Eye (tissue), 1 donor: ENCODE measurements at places on chromosomes 7 and 10.

- no peak for DNase-seq
These were observed 8.8 kb upstream of the GET4 start for GRCh38 chr7:867406-868188.

- no peak for DNase-seq
These were observed 73.4 kb downstream of the MYOF start for GRCh38 chr10:93408783-93409182.

DNA sequence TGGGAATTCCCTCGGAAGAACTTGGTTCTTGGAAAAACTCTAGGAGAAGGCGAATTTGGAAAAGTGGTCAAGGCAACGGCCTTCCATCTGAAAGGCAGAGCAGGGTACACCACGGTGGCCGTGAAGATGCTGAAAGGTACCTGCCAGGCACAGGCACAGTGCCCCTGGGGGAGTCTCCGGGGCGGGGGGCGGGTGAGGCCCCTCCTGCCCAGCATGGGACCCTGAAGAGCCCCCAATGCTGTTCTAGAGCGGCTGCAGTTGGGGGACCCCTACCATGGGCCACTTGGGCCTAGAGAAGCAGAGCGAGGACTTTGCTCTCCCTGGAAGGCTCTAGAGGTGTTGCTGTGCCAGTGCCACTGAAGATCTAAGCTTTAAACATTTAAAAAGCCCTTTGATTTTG, 21.6 kb upstream of the CSGALNACT2 start:
- no peak for DNase-seq

DNA sequence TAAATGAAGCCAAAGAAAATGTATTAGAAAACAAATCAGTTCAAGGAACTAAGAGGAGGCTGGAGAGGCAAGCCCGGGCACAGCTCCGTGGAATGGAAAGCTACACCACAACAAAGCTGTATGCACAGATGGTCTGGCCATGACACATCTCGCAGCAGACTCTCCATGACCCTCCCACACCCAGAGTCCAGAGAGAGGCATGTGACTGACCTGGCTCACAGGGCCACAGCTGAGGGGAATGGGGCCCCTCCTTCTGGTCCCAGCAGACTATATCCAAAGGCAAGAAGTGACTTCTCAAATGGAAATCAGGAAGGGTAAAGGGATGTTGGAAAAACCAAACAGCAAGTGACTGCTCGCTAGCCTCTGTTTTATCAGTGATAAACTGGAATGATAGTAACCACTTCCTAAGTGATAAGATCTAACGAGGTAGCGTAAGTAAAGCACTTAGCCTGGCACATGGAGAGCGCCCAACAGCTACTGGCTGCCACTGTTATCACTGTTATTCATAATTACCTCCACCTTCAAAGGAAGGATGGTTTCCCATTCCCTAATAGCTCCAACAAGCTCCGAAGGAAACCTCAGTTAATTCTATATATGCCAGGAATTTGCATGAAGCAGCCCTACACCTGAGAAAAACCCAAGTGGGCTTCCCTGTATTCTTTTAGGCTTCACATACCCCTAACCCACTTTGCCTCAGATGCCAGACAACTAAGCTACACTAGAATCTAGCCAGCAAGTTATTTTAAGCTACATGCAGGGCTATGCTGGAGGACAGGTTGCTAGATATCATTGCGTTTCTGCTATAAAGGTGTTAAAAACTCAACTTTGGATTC, 8.4 kb downstream of the OSBPL3 start:
- DNase-seq: no peak

DNA sequence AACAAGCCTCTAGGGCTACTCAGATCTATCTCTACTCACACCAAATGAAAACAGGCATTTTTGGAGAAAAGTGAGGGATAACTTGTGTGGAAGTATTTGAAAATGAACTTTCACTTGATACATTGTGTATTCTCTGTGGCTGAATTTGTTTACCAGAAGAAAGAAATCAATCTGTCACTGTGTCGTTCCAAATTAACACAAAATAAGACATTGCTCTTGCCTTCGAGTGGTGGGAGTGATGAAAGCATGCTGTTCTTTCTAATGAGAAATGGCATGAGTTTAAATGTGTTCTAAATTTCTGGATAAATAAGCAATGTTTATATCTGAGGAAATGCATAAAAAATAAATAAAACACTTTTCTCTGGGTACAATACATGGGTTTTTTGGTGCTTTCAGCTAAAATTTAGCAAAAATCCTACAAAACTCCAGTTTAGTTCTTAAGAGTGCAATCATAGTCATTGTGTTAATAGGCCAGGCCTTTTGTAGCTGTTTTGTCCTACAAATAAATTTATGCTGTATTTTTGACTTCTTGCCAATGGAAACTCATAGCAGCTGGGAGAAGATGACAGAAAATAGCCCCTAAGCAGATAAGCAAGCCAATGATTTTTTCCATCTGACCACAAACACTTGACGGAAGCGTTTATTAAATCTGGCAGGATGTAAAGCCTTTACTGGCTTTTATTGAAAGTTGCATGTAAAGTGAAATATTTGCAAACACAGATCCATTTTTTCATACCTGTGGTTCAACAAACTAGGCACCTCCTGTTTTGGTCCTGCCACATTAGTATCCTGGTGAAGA, 1064.1 kb upstream of the GHITM start:
- DNase-seq: peak; percentile 56

DNA sequence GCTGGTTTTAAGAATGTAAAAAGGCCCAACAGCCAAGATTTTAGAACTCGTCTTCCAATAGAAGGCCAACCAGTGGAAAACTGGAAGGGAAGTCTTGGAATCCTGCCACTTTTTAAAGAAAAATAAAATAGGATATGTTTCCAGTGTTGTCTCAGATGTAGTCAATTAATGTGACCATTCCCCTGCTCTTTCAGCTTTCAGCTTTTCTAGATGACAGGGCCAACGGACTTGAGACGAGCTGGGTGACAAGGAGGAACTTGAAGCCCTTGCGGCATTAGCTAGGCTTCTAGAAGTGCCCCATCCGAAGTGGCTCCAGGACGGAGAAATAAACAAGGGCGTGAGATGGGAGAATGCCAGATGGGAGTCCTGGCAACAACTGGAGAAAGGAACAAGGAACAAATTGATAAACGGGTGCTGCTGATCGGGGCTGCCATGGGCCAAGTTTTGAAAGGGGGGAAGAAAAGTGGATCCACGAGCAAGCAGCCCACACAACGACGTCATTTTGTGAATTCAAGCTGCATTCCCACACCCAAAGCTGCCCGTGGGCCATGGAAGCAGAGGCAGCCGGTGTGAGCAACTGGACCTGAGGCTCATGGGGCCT, 42.3 kb downstream of the CTBP2 start:
- peak; percentile 87 for DNase-seq

DNA sequence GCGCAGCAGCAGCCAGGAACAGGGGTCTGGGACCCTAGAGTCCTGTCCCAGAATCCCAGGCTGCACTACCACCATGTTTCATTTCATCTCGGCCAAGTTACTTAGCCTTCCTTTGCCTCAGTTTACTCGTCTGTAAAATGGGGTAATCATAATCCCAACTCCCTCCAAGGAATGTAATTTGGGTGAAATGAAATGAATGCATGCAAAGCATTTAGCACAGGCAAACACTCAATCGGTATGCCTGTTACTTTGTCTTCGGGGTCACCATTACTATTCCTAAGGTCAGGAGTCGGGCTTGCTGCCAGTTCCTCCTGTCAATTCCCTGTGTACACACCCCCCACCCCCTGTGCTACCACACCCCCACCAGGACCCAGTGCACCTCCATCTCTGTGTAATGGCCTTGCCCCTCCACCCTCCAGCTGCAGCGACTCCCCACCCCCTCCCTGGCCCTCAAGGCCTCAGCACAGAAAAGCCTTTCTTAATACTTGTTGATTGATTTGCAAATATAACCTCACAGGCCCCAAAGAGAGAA, 1.7 kb downstream of the TNS3 start:
- DNase-seq: no peak

DNA sequence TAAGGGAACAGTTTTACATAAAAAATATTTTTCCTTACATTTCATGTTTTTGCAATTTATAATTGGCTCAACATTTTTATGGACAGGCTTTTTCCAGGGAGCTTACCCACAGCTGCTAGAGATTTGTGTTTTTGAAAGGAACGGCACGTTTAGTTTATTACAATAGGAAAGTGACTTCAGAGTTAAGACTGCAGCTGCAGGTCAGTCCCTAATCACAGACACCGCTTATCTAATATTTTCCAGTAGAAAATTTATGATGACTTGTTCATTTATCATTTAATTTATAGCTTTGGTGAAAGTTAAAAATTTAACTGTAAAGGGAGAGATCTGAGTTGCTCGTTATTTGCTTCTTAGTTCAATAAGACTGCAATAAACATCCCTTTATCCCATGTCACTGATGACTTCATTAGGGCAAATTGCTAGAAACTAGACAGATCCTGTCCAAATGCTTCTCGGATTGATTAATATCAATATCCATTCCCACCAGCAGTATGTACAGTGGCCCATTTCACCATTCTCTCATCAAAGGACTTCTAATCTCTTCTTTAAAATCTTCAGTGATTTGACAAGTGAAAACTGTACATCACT, 97.0 kb upstream of the ODAD2 start:
- peak; percentile 24 for DNase-seq

DNA sequence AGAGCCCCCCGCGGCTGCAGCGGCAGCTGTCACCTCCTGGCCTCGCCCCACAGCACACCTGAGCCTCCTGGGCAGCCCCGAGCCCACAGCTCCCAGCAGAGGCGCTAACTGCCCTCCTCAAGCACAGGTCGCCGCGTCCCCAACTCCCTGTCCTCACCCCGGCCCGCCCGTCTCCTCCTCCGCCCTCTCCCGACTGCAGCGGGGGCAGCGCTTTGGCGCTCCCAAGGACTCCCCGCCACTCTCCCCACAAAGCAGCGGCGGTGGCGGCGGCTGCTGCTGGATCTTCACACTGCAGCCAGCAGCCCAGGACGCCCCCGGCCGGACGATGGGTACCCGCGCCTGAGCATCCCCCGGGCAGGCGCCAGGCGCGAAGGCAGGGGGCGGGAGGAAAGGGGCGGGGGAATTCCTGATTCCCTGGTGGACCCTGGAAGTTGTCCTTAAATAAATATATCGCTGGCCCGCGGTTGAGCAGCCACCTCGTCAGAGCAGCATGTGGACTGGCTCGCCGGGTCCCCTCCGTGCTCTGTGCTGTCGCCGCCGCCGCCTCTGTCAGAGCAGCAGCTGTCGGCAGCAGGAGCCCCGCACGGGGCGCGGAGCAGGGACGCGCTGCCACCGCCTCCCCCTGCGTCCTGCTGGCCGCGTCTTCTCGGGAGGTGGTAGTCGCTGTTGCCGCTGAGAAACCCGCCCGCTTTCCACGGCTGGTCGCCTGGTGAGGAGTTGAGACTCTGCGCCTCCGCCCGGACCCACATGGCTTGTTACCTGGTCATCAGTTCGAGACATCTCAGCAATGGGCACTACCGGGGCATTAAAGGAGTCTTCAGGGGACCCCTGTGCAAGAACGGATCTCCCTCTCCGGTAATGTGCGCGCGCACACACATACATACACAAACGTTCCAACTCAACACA, at the start of gene ZNF804B:
Gene ZNF804B, plus strand, starts transcription at position 471 of the 906 bp plus-strand sequence. Its CDS starts 277 bp downstream, at position 748.
- peak; percentile 75 for DNase-seq

GRCh38 chr10:122999347-122999746, 9.2 kb downstream of the IKZF5 start:
- no peak for DNase-seq

DNA sequence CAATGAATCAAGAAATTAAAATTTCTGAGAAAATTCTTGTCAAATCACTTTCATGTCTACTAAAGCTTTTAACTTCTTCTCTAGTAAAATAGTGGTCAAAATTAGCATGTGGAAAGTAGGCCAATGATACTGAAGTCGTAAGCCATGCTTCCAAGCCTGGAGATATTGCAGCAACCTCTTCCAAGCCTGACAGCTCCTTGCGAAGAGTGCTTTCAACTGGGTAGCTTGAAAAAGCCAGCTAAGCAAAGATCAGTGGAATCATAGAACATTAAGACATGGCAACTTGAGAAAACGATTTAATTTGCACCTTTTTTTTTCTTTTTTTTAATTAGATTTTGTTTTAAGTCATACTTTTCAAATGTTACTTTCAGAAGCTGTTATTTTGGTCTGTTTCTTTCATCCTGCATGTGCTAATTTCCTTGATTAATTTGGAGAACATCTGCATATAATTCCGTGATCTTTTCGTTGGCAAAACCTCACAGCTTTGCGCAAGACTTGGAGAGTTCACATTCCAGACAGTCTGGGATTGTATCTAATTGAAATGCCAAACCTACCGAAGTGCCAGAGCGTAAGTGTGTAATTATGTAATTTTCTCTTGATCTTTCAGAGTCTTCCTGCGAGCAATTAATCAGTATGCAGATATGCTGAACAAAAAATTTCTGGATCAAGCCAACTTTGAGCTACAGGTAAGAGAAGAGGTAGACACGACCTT, 142.2 kb upstream of the INSYN2A start:
- DNase-seq: no peak

DNA sequence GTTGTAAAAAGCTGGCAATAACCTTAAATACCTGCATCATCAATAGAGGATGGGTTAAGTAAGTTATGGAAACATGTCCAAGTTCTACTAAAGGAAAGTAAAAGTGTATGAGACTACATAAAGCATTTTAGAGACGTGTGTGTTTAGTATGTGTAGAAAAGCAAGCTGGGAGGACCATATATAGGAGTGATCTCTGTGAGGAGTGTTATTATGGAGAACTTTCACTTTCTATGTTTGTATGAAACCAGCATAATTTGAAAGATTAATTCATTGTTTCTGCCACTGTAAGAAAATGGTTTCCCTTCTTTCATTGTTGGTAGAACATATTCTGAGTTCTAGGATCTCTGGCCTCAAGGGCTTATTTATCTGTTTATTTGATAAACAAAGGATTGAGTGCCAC, 19.2 kb upstream of the PDLIM1 start:
- DNase-seq: no peak

- no peak for DNase-seq
These were observed 287.1 kb upstream of the LYZL1 start for GRCh38 chr10:29001801-29002200.

GRCh38 chr7:139648941-139649425, 125.5 kb downstream of the CLEC2L start:
- peak; percentile 64 for DNase-seq

GRCh38 chr7:17651341-17651740, 289.0 kb downstream of the SNX13 start:
- peak; percentile 45 for DNase-seq

DNA sequence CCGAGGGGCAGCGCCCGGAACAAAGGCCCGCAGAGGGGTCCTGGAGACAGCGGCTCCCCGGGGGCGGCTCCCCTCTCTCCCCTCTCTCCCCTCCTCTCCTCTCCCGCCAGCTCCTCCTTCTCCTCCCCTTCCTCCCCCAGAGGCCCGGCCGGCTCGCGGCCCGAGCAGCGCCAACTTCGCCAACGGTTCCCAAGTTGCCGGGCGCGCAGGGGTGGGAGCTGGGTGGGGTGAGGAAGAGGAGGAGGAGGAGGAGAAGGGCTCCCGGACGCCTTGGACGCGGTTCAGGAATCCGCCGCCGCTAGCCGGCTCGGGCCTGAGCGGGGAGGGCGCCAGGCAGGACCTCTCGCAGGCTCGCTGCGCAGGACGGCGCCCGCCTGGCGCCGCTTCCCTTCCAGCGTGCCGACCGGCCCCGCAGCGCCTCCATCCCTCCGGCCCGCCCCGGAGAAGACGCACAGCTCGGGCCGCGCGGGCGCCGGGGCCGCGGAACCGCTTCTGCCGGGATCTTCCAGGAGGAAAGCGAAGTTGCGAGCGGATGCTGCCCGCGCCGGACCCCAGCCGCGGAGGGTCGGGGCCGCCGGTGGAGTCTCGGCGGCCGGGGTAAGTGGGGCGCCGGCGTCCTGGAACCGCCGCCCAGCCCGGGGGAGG, at the start of gene CHST3:
Gene CHST3, plus strand, starts transcription at position 298 of the 645 bp plus-strand sequence. CDS start 41,448 bp downstream, outside the sequence.
- DNase-seq: peak; percentile 86
